NCI-H1092 treated with DMSO at 0.1 percent for 48 hours (cell line): ENCODE measurements at places on chromosomes 2 and 18.

- peak; percentile 77 for DNase-seq
These were observed 35.8 kb downstream of the SKOR2 start for GRCh38 chr18:47215554-47216138.

DNA sequence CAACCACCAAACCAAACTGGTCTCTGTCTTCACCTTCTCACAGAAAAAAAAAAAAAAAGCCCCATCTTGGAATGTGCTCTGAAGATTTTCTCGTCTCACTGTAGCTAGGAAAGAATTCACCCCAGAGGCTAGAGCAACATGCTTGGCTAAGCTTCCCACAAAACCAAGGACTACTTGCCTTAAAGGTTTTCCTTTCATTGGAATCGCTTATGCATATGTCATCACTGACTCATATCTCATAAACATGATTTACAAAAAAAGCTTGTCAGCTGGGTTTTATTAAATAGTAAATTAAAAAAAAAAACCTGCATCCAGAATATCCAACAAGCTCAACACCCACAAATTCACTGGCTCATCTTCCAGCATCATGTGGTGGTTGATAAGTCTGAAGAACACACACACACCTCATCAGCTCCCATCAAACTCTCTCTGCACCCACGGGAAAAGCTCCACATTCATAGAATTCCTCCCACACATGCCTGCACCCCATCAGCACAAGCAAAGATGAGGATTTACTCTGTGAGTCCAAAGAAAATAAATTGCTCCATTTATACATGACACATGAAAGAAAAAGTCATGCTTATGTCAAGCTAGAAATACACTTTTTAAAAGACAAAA, 182.0 kb upstream of the TRIB2 start:
- no peak for DNase-seq

- no peak for DNase-seq
These were observed 58.0 kb downstream of the NYAP2 start for GRCh38 chr2:225457482-225457881.

DNA sequence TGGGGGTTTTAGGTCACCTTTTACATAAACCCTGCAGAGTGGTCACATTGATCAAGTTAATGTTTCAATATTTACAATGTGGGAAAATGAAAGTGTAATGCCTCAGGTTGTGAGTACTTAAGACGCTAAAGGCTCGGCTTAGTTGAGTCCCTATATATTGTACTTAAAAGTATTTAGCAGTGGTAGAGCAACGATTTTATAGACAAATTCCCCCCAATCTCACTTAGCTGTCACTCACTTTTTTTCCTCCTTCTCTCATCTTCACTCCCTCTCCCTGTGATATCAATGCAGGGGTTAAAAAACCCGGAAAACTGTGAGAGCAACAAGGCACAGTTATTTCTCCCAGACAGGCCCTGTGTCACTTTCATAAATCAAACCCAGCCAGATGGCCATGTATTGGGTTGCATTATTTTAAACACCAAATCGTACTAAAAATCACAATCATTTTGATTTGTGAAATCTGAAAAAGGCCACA, 5.4 kb downstream of the POU3F3 start:
- no peak for DNase-seq
